ENCODE measurements at places on chromosomes 6 and 20.

GRCh38 chr6:6857528-6857927 is 250.2 kb upstream of the RREB1 start:
- DNase-seq: no peak

GRCh38 chr20:18705490-18705889 is 108.1 kb upstream of the SCP2D1 start:
- DNase-seq: no peak

DNA sequence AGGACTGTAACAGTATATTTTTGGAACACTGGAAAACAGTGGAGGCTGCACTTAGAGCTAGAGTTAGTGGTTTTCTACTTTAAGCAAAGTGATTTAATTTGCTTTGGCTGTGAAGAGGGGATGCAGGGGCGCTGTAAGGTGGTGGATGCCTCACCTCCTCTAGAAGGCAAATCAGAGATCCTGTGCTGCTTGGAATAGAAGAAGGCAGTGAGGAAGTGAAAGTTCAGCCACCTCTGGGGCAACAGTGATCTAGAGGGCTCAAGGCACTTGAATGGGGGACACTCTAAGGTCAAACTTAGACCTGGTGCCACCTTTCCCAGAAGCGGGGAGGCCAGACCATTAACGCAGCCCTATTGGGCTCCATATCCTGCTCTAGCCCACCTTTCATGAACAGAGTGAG is 19.0 kb upstream of the SNRPB2 start:
- DNase-seq: no peak

DNA sequence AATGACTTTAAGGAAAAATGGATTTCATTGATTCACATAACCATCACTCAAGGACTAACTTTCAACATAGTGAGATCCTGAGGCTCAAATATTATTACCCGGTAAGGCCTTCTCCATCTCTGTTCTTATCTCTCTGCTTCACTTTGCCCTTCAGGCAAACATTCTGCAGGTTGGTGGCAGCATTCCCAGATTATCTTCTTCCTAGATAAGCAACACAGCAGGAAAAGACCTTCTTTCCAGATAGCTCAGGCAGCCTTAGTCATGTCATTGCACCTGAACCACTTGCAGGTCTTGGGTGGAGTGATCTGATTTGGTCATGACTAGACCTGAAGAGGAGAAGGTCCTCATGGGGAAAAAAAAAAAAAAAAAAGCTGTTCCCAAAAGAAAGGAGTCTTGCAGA is 5.3 kb upstream of the HIVEP2 start:
- no peak for DNase-seq

DNA sequence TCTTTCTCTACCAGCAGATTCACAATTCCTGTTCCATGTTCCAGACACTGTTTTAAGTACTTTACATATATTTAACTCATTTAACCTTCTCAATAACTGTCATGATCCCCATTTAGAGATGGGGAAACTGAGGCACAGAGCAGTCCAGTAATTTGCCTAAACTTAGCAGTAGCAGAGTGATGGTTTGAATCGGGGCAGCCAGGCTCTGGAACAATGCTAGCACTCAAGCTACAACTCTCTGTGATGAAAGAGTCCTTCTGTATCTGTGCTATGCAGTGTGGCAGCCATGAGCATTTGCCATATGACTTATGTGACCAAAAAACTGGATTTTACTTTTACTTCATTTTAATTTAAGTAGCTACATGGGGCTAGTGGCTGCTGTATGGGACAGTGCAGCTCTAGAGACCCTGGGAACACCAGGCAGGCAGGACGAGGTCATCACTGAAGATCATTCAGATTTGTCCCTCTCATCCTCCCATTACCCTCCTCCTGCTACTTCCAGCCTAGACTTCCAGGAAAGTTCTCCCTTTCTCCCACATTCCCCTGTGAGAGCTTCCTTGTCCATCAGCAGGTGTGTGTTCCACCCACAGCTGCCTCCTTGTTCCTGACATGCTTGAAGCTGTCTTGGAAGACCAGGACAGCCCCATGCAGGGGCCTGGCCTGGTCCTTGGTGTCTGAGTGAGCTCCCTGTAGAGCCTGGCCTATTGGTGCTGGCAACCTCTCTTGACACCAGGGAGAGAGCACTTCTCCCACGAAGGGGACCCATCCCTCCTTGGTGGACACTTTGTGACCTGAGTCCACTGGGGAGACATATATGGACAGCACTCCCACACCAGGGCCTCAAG is 157.0 kb downstream of the MRPL14 start:
- DNase-seq: no peak

DNA sequence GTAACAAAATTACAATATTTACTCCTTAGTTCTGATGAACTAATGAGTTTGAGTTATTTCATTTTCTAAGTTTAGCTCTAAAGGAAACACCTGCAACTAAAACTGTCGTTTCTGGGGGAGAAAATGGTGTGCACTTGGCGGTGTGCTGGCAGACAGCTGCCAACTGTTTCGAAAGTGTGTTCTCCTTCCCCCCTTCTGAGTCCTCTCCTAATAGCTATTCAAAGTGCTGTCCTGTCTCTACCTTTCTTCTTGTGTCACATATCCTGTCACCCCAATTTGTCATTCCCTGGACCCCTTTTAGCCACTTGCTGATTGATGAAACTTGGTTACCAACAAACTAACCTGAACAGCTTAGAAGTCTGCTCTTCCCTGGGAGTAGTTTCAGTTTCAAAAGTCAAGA is 4.9 kb upstream of the UBE2J1 start:
- no peak for DNase-seq

GRCh38 chr20:2984956-2985661 is 58.3 kb upstream of the GNRH2 start:
- no peak for DNase-seq

- DNase-seq: no peak
These were observed 497.2 kb upstream of the JARID2 start for GRCh38 chr6:14748679-14749078.

DNA sequence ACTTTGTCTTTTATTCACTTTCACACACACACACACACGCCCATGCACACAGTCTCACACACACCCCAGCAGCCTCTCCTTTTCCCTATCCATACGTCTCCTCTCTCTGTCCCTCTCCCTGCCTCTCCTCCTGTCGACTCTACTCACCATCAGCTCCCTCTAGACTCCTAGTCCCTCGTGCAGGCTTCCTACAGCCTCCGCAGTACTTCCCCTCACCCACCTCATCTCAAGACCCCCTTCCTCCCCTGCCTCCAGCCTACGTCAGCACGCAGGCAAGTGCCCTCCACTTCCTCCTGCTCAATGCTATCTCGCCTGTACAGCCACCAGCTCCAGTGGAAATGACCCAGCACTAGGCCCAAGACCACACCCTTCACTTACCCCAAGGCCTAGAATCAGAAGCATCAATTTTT is 820 bp upstream of the TREML2 start:
- no peak for DNase-seq

GRCh38 chr6:87244380-87244779 is 78.0 kb upstream of the SMIM8 start:
- DNase-seq: no peak

GRCh38 chr6:87815449-87815848 is 113.4 kb upstream of the AKIRIN2 start:
- no peak for DNase-seq

GRCh38 chr6:124495665-124496190 is 466.5 kb upstream of the RNF217 start:
- DNase-seq: no peak

- no peak for DNase-seq
These were observed 386.0 kb upstream of the ARID1B start for GRCh38 chr6:156391061-156391672.

DNA sequence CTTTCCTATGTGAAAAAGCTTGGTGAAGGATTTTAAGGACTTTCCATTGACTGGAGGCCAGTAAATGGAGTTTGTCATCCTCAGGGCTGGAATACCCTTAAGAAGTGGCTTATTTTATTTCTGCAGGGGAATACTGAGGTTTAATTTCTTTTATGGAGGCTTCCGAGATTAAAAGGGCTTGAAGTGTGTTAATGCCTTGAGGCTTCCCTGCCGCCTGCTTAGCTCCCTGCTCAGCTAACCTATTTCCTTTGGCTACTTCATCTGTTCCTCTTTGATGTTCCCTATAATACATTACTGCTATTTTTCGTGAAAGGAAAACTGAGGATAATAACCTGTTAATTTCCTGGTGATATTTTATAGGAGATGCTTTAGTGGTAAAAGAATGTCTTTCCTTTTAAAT is 44.2 kb downstream of the HLA-DPB1 start:
- DNase-seq: no peak
